Skin of body (tissue), 3 donors: ENCODE measurements at places on chromosomes 3 and 15.

GRCh38 chr3:11907667-11908660 is 61.3 kb upstream of the TAMM41 start:
- DNase-seq = no peak

GRCh38 chr3:148221303-148221702 is 476.4 kb upstream of the AGTR1 start:
- DNase-seq = no peak

- DNase-seq = no peak
Observed at GRCh38 chr3:122403489-122403888, 12.4 kb downstream of the WDR5B start.

- DNase-seq = no peak
Observed at GRCh38 chr3:195155570-195156241, 115.3 kb downstream of the XXYLT1 start.

DNA sequence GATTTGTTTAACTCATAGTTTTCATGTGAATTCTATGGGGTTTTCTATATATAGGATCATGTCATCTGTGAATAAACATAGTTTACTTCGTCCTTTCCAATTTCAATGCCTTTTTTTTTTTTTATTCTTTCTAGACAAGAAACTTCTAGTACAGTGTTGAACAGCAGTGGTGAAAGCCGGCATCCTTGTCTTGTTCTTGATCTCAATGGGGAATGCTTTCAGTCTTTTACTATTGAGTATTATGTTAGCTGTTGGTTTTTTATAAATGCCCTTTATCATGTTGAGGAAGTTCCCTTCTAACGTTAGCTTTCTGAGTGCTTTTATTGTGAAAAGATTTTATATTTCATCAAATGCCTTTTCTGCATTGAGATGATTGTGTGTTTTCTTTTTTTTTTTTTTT is 69.0 kb downstream of the SLMAP start:
- no peak for DNase-seq
